Activated CD8-positive, alpha-beta memory T cell treated with anti-CD3 and anti-CD28 coated beads, Interleukin-2, amount 50 U/mL, for 48 hours (primary cell): ENCODE measurements at places on chromosomes 3 and 15.

- DNase-seq = no peak
Observed at GRCh38 chr3:127679534-127680145, 6.9 kb downstream of the ABTB1 start.

- DNase-seq = no peak
Observed at GRCh38 chr3:170204023-170204472, 18.2 kb upstream of the PRKCI start.

- DNase-seq = no peak
Observed at GRCh38 chr3:124250053-124250452, 258.1 kb upstream of the ROPN1 start.

GRCh38 chr15:101306341-101307047, 11.4 kb upstream of the SNRPA1 start:
- DNase-seq = no peak

GRCh38 chr3:54069961-54070360, 52.4 kb upstream of the CACNA2D3 start:
- DNase-seq = no peak

- no peak for DNase-seq
Observed at GRCh38 chr15:48062148-48062872, 58.5 kb upstream of the SLC24A5 start.
